ENCODE measurements at places on chromosomes 2 and 18.

DNA sequence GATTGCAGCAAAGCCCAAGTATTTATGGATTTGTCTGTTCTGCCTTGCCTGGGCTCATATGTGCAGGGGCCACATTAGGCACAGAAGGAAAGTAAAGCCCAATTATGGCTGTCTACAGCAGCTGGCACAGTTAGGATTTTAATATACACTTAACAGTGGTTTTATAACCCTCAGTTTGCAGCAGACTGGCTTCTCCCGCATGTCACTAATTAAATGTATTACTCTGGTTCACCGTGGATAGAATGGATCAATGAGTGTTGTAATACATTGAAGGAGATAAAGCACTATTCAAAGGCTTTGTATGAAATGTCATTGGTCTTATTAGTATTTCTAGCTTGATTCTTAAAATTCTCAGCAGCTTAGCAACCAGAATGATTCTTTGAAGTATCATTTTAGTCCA is 320.2 kb downstream of the KCNS3 start:
- no peak for DNase-seq

DNA sequence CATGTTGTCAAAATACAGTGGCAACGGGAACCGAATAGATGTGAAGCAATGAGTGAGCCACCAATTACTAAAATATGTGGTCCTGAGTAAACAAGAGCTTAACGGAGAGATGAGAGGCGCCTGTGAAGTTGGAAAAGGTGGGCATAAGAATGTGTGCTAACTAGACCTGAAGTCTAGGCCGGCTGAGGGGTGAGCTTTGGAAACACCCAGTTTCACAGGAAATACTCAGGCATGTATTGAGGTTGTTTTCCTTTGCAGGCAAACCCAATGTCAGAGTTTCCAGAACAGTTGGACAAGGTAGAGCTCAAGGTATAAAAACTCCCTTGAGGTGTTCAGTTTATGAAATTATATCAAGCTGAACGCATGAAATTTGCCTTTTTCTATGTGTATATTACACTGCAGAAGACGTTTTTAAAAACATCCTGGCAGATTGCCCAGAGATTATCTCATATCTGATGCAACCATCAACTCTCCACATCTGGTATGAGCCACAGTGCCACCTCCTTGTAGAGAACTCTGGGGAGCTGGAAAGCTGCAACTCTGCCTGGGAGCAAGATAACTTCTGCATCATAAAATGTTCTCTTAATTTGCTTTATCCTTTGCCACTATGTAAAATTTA is 3.9 kb upstream of the WDSUB1 start:
- peak; percentile 82 for DNase-seq

DNA sequence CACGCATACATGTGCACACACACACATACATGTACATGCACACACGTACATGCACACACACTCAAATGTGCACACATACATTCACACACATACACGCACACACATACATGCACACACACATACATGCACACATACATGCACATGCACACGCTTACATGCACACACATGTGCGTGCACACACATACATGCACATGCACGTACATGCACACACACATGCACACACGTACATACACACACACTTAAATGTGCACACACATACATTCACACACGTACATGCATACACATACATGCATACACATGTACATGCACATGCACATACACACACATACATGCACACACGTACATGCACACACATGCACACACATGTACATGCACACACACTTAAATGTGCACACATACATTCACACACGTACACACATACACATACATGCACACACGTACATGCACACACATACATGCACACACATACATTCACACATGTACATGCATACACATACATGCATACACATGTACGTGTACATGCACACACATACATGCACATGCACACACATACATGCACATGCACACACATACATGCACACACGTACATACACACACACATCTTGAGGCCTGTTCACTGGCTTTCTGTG is 283.7 kb upstream of the ID2 start:
- no peak for DNase-seq

GRCh38 chr2:233267516-233268245 is 16.2 kb downstream of the ATG16L1 start:
- no peak for DNase-seq

DNA sequence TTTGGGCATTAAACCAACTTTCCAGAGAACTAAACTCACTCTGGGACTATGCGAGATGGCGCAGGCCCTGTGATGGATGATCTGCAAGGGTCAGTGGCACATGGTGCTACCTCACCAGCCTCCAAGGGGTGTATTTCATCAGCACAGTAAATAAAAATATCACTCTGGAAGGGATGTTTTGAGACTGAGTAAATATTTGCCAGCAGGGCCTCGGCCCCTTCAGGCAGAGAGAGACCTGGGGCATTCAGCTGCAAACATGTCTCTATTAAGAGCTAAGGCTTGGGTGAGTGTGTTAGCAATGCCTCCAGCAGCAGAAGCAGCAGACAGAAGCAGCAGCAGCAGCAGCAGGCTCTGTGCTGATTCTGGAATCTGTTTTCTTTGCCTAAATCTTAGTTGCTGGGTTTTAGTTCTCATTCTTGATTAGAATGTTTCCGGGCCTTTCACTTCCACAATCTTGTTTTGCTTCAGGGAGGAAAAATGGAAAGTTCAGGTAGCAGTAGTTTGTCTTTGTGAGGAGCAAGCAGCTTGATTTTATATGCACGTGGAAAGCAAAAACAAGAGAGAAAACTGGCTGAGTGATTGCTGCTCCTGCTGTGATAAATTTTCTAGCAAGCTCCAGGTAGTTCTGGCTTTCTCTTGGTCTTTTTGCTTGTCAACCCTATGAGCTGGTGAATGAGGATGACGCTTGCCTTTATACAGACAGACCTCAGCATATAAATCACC is 18.6 kb downstream of the ADCYAP1 start:
- no peak for DNase-seq

DNA sequence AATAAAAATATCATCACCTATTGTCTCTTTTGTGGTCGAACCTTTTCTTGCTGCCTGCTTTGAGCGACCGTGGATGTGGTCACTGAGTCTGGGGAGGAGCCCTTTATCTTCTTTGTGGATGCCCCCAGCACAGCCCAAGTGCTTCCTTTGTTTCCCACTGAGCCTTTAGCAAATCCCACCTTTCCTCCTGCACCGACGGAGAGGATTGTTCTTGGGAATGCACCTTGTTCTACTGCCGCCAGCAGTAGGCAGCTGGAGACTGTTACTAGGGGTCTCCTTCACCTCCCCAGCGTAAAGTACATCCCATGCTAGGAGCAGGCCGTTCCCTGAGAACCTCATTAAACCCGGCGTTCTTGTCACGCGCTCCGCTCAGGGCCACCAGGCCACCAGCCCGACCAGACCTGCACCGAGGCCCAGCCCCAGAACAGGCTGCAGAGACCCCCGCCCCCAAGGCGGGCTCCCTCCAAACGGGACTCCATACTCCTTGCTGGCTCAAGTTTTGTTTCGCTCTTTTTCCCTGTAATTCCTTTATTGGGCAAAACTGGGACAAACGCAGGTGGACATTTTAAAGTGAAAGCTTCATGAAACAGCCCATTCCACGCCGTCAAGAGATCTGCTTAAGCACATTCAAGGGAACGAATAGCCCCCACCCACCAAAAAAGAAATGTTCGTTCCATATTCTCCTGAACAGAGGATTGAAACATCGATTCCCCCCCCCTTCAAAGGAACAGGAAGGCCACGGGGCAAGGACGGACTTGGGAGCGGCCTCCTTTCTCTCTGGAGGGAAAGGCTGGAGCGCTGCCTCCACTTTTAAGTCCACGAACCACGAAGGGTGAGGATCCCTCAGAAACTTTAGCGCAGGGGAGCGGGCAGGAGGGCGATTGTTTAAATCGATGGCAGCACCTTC is 1.1 kb upstream of the MAT2A start:
- DNase-seq = no peak

DNA sequence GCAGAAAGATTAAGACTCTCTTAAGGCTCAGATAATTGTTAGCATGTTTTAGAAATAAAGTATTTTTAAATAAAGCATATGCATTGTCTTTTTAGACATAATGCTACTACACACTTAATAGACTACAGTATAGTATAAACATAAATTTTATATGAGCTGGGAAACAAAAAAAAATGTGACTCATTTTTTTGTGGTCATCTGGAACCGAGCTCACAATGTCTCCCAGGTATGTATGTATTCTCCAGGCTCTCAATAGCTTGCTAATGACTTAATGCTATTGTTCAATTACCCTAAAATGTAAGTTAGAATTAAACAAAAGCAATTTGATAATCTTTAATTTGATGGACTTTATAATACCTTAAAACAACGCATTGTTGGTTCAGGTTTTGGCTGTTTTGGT is 167.2 kb downstream of the NUP35 start:
- no peak for DNase-seq

GRCh38 chr18:62386091-62386490 is 61.0 kb downstream of the TNFRSF11A start:
- DNase-seq = no peak

DNA sequence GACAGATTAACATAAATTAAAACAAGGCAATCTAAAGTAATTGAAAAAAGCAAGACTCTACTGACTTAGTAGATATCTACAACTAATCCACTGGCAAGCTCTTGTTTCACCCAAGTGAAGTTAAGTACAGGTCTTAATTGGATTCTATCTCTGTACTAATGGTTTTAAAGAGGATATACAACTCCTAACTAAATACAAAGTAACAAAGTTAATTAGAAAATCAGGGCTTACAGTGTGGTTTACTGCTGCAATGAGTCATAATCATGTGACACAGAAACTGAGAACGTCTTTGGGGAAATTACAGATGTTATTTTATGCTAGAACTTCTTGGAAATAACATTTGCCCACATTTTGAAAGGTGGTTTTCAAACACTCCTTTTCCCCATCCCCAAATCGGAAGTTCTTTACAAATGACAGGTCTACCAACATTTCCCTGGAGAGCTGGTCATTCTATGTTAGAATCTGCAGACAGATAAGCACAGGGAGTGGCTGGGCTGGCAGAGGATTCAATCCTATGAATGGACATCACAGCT is 245.3 kb downstream of the STK39 start:
- DNase-seq = peak; percentile 31

- no peak for DNase-seq
Observed at GRCh38 chr2:35461406-35461805, 894.2 kb upstream of the CRIM1 start.

- DNase-seq = no peak
Observed at GRCh38 chr2:8488001-8488738, 193.7 kb upstream of the ID2 start.

GRCh38 chr18:31606265-31606664 is 14.6 kb downstream of the TTR start:
- no peak for DNase-seq

GRCh38 chr2:105274046-105274445 is 32.5 kb downstream of the GPR45 start:
- no peak for DNase-seq

GRCh38 chr2:142694282-142694681 is 183.2 kb upstream of the KYNU start:
- DNase-seq = no peak

- no peak for DNase-seq
Observed at GRCh38 chr2:67666386-67667053, 269.4 kb downstream of the ETAA1 start.

DNA sequence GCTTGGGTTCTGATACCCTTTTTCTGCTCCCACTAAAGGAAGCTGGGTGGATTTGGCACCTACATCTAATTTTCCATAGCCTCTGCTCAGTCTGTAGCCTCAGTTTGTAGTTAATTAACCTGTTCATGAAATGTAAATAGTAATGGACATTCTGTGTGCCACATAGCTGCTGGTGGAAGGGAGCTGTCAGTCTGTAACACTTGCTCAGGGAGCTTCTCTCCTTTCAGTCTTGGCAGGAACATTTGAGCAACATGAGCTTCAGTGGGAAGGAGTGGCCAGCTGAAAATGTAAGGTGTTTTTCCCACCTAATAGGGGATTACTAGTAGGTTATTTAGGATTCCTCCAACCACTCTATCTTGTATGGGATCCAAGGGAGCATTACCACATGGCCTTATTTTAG is 203.4 kb downstream of the ASXL3 start:
- DNase-seq = no peak

GRCh38 chr2:120396013-120396860 is 50.3 kb downstream of the INHBB start:
- DNase-seq = no peak

- no peak for DNase-seq
Observed at GRCh38 chr2:179424571-179424970, 159.9 kb upstream of the SESTD1 start.

DNA sequence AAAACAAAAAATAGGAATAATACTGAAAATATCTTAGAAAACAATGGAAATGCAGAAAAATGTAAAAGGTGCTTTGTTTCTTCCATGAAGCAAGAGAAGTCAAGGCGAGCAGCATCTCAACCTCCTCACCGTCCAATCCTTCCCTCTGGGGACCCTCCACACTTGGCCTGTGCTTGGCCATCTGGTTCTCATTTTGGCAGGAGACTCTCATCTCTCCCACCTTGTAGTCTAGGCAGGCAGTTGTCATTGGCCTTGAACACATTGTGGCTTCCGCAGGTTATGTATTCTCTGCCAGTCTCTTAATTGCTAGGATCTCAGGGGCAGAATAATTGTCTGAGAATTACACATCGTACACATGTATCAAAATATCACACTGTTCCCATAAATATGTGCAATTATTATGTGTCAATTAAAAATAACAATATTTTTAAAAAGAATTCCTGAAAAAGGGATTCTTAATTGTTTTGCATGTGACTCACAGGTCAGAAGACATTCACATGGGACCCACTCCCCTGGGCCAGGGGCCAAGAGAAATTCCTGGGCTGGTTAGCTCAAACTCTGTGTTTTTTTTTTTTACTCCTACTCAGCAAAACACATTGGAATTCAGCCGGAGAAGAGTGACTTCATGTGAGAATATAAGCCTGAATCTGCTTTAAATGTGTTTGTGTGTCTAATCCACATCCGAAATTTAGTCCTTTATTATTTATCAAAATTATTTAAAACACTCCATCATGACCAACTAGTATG is 14.0 kb upstream of the ANKRD62 start:
- peak; percentile 63 for DNase-seq

DNA sequence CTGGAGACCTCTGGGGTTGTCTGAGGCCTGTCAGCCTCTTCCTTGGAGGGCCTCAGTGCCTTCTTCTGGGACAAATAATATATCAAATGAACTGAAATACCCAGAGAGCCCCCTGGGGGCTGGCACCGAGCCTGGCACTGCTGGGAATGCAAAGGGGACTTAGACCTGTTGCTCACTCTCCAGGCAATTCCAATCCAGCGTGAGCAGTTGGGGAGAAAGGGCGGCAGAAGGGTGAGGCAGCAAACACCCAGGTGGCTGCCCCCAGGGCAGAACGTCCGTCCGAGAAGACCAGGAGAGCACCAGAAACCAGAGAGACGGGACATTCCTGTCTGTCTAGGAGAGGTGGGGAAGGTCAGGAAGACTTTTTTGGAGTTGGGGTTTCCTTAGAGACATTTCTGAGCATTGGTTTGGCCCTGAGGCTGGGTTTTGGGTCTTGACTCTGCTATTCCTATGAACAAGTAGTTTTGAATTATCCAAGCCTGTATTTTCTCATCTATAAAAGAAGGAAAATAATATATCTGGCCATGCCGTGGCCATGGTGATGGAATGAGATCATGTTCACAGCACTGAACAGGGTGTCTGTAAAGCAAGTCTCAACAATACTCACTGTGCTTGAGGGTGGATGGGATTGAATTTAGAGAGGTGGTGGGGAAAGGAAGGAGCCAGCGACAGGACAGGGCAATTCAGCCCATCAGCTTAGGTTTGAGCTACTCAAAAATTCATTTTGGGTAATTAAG is 44.3 kb upstream of the ZBTB7C start:
- no peak for DNase-seq
